Lower lobe of right lung (tissue), 2 donors: ENCODE measurements at places on chromosomes 7 and 10. TPM values are rescaled to one million over a fixed set of nuclear protein-coding genes. Genes with fewer than 3 reads are reported as not detected.

DNA sequence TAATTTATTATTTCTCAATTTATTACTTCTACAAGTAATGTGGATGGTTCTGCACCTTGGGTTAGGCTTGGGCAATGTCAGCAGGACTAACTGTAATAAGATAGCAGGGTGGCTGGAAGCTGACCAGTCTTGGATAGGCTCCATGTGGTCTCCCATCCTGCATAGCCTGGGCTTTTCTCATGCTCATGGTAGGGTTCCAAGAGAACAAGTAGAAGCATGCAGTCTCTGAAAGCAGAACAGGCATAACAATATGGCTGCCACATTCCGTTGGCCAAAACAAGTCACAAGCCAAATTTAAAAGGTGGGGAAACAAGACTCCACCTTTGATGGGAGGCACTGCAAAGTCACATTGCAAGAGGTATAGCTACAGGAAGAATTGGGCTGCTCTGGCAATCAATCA lies 98.6 kb upstream of the MDFIC start:
- H3K4me1 ChIP-seq = no peaks in the 10 kb centered on the region
- H3K4me3 ChIP-seq = no peak overlapping the region
- DNase-seq = no peak
- H3K36me3 ChIP-seq = no peaks in the 10 kb centered on the region
- no peaks in the 10 kb centered on the region for H3K27me3 ChIP-seq

GRCh38 chr7:55509322-55509721 lies 63.0 kb downstream of the VOPP1 start:
- H3K27ac ChIP-seq = no peak overlapping the region
- peaks cover 7% of the 10 kb centered on the region for H3K4me1 ChIP-seq
- no peaks in the 10 kb centered on the region for H3K36me3 ChIP-seq

GRCh38 chr10:127556916-127557315 lies 7.8 kb downstream of the NPS start:
- no peak for DNase-seq
- H3K4me1 ChIP-seq = no peaks in the 10 kb centered on the region
- H3K36me3 ChIP-seq = no peaks in the 10 kb centered on the region

GRCh38 chr7:37100735-37101331 lies 347.8 kb downstream of the ELMO1 start:
- DNase-seq = no peak
- peaks cover 6% of the 10 kb centered on the region for H3K36me3 ChIP-seq
- no peak overlapping the region for H3K4me3 ChIP-seq
- H3K4me1 ChIP-seq = no peaks in the 10 kb centered on the region
- H3K27me3 ChIP-seq = no peaks in the 10 kb centered on the region

GRCh38 chr7:133300088-133300487 lies 47.2 kb downstream of the EXOC4 start:
- DNase-seq = no peak
- H3K36me3 ChIP-seq = peaks cover 1% of the 10 kb centered on the region
- H3K4me1 ChIP-seq = peaks cover 3% of the 10 kb centered on the region
- H3K4me3 ChIP-seq = no peak overlapping the region
- H3K27ac ChIP-seq = no peak overlapping the region

- no peak for DNase-seq
- H3K4me3 ChIP-seq = peak overlapping the region; percentile 47
- peaks cover 10% of the 10 kb centered on the region for H3K27me3 ChIP-seq
- H3K4me1 ChIP-seq = peaks cover 11% of the 10 kb centered on the region
- no peak overlapping the region for H3K27ac ChIP-seq
These were observed 49.5 kb downstream of the NEURL1 start for GRCh38 chr10:103542764-103543616.

GRCh38 chr10:36141856-36142560 lies 499.9 kb upstream of the FZD8 start:
- DNase-seq = no peak
- no peaks in the 10 kb centered on the region for H3K27me3 ChIP-seq
- H3K27ac ChIP-seq = no peak overlapping the region
- H3K36me3 ChIP-seq = no peaks in the 10 kb centered on the region
- H3K4me3 ChIP-seq = no peak overlapping the region

DNA sequence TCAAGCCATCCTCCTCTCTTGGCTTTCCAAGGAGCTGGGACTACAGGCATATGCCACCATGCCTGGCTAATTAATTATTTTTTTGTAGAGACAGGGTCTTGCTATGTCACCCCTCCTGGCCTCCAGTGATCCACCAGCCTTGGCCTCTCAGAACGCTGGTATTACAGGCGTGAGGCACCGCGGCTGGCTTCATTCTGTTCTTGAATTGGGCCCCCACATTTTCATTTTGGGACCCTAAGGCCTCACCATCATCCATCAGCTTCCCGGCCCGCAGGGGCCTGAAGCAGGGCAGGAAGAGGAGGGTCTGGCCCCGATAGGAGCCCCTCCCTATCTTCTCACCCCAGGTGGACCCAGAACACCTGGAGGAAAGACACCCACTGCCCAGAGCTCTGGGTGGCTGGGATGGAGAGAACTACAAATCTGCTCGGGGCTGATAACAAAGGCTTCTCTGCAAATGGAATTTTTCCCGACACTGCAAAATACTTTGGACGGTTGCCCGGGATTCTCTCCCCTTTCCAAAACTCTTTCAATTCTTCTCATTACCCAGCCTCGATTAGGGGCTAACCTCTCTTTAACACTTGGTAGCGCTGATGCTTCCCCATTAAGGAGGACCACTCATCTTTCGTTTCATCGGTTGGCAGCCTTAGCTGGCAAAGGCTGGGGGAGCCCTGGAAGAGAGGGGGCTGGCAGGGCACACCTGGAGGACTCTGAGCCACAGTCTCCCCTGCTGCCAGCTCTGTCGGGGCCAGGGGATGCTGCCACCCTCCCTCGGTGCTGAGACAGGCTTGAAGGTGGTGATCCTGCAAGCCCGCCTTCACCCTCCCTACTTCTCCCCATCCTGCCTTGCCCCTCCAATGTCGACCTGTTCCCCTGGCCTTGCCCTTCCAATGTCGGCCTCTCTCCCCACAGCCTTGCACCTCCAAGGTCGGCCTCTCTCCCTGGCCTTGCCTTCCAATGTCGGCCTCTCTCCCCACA lies 81.0 kb upstream of the GNA12 start:
- no peak overlapping the region for H3K27ac ChIP-seq
- no peak overlapping the region for H3K4me3 ChIP-seq
- H3K4me1 ChIP-seq = no peaks in the 10 kb centered on the region
- H3K36me3 ChIP-seq = no peaks in the 10 kb centered on the region
- peaks cover 11% of the 10 kb centered on the region for H3K27me3 ChIP-seq

DNA sequence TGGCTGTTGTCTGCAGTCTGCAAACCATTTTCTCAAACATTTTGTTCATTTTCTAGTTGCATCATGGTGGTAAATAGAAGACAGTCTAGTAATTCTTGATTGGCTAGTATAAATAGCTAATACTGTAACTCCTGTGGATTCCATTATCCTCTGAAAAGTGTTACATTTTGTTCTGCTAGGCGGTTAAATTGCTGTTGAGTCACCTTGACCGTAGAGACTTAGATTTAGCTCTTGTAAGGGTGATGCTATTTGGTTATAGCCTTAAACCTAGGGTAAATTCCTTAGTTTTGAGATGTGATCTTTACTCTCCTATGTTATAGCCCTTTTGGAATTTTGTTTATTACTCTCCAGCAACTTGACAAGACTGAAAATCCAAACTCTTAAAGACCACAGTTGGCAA lies 58.8 kb downstream of the SHOC2 start:
- no peaks in the 10 kb centered on the region for H3K27me3 ChIP-seq
- H3K4me3 ChIP-seq = no peak overlapping the region
- H3K27ac ChIP-seq = no peak overlapping the region

DNA sequence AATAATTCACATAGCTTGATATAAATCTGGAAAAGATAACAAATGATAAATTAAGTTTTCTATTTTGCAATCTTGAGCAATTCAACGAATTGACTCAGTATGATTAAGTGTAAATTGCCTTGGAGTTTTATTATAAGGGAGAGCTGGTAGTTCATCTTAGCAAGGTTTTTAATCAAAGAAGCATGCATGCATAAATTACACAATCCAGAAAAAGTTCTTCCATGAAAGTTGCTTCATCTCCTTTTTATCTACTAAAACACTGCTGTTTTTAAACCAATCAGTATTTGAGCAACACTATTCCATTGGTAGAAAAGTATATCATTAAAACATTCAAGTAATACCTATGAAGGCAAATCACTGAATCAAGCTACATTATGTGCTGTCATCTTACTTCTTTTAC lies 47.6 kb downstream of the POT1 start:
- no peak overlapping the region for H3K4me3 ChIP-seq
- H3K27me3 ChIP-seq = no peaks in the 10 kb centered on the region
- no peak for DNase-seq
- no peaks in the 10 kb centered on the region for H3K36me3 ChIP-seq

DNA sequence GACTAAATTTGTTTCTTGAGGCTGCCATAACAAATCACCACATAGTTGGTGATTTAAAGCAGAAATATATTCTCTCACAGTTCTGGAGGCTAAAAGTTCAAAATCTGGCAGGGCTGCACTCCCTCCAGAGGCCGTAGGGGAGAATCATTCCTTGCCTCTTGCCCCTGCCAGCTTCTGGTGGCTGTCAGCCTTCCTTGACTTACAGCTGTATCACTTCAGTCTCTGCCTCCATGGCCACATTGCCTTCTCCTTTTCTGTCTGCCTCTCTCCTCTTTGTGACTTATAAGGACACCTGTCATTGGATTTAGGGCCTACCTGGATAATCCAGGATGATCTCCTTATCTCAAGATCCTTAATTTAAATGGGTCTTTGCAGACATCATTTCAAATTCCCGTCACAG lies 5.8 kb upstream of the LRRC4 start:
- no peak overlapping the region for H3K4me3 ChIP-seq
- peaks cover 9% of the 10 kb centered on the region for H3K4me1 ChIP-seq
- H3K27ac ChIP-seq = no peak overlapping the region
- no peaks in the 10 kb centered on the region for H3K27me3 ChIP-seq

DNA sequence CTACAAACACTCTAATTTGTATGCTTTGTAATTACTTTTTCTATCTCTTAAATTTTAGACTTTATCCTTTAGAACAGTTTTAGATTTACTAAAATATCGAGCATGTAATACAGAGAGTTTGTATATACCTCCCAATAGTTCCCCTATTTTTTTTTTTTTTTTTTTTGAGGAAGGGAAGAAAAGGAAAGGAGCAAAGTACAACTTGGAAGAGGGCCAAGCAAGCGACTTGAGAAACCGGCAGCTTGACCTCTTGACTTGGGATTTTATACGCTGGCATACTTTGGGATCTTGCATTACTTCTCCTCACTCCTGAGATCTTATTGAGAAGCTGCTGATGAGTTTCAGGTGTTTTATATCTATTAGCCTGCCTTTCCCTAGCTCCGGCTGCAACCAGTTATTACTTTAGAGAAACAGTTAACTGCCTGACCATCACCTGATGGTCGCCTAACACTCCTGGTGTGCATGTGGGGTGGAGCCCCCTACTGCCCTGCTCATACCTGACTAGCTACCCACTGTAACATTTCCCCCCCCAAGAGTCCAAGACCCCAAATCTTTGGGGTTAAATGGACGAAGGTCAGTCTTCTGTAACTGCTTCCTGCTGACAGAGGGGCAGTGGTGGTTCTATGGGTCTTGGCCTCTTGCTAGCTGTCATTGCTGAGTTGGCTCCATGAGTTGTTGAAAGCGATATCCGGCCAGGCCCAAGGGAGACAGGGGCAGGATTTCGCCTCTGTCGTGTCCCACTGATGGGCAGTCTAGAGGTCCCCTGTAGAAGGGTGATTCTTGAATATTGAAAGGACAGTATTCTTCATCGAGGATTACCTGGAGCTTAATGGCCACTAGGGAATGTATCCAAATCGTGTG lies 28.5 kb downstream of the MKLN1 start:
- H3K4me1 ChIP-seq = peaks cover 46% of the 10 kb centered on the region
- DNase-seq = no peak
- H3K27ac ChIP-seq = no peak overlapping the region
- no peaks in the 10 kb centered on the region for H3K36me3 ChIP-seq
- no peaks in the 10 kb centered on the region for H3K27me3 ChIP-seq

DNA sequence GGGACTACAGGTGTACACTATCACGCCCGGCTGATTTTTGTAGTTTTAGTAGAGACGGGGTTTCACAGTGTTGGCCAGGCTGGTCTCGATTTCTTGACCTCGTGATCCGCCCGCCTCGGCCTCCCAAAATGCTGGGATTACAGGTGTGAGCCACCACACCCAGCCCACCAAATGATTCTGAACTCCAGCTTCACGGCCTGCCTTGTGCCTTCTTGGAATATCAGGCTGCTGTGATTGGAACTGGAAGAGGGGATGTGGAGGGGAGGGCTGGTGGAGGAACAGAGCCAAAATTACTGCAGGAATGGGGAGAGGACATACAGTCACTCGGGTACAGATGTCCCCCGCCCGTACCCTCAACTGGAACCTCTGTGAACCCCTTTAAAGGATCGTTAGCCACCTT lies 268.4 kb downstream of the ACTR3B start:
- H3K4me3 ChIP-seq = no peak overlapping the region
- no peaks in the 10 kb centered on the region for H3K36me3 ChIP-seq
- no peak for DNase-seq
- H3K4me1 ChIP-seq = no peaks in the 10 kb centered on the region

DNA sequence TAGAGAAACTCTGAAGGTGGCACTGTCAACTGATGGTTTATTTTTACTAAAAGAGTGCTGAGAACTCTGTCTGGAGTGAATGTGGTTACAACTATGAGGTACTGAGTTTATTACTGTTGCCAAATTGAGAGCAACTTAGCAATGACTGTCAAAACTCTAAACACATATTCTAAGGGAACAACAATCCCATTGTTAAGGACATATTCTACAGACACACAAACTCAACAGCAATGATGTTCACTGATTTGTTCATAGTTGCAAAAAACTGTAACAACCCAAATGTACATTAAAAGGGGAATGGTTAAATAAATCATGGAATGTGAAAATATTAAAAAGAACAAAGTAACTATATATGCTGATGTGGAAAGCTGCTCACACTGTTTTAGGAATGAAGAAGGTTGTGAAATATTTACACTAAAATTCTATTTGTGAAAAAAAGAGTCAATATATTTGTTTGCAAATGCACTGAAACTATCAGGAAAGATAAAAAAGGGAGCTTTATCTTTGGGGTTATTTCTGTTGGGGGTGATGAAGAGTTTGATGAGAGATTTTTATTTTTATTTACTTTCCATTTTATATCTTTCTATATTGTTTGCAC lies 12.9 kb downstream of the PON2 start:
- DNase-seq = no peak
- H3K4me3 ChIP-seq = no peak overlapping the region
- no peak overlapping the region for H3K27ac ChIP-seq
- H3K27me3 ChIP-seq = no peaks in the 10 kb centered on the region
- H3K36me3 ChIP-seq = peaks cover 24% of the 10 kb centered on the region

DNA sequence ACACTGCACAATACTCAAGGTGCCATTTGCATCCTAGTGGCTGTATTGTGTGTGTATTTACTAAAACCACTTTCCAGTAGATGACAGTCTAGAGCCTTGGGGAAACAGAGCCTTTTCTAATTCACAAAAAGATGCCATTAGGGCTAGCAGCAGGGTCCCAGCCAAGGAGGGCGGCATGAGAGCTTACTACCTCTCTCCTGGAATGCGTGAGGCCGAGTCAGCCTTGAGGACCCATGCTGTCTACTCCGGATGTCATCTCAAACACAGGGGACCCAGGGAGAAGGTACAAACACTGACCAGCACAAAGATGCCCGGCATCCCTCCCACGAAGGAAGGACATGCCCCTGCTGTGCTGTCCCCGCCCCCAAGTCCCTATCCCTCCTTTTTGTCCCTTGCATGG lies 65.5 kb downstream of the CYCS start:
- H3K4me1 ChIP-seq = no peaks in the 10 kb centered on the region
- no peak overlapping the region for H3K4me3 ChIP-seq
- no peaks in the 10 kb centered on the region for H3K36me3 ChIP-seq
- no peaks in the 10 kb centered on the region for H3K27me3 ChIP-seq
- no peak for DNase-seq
- H3K27ac ChIP-seq = no peak overlapping the region

Gene TBL2
- total RNA-seq = 27.9 TPM
